ENCODE measurements at places on chromosomes 6 and 20.

GRCh38 chr6:24723270-24723669 is 4.3 kb upstream of the C6orf62 start:
- no peak for DNase-seq

GRCh38 chr6:108982154-108983113 is 112.2 kb downstream of the SESN1 start:
- DNase-seq: no peak

GRCh38 chr20:13025181-13025580 is 16.4 kb downstream of the SPTLC3 start:
- DNase-seq: no peak

DNA sequence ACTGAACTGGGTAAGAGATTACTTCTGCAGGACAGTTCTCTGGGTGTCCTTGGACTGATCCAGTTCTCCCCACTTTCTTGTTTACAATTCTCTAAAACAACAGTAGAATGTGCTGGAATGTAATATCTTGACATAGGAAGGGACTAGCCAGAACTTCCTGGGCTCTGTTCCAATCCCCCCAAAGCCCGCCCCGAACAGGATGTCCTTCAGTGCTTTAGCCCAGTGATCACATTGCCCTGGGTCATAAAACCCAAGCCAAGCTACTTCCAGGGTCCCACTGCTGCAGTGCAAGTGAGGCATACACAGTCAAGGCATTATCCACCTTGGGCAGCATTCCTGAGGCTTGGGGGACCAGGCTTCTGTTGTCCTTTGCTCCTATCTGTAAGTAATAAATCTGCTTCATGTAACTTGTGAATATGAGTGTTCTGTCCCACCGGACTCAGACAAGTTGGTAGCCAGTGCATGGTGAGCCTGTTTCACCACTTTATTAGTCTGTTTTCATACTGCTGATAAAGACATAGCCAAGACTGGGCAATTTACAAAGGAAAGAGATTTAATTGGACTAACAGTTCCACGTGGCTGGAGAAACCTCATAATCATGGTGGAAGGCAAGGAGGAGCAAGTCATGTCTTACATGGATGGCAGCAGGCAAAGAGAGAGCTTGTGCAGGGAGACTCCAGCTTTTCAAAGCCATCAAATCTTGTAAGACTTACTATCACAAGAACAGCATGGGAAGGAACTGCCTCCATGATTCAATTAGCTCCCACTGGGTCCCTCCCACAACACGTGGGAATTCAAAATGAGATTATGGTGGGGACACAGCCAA is 23.5 kb downstream of the FITM2 start:
- DNase-seq: no peak

DNA sequence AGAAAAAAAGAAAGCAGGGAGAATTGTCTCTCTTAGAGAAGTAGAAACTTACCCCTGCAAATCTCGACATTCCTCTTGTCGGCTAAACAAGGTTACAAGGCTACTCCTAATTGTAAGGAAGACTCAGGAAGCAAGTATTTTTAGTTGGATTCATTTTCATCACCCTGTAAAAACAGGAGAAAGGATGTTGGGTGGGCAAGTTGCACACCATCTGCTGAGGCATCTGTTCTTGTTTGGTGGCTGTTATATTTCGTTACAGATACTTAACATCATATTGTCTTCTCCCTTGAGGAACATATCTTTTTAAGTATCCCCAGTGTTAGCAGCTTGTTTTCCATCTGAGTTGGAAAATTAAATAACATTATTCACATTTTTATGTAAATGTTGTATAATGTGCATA is 187.5 kb downstream of the PLCB4 start:
- DNase-seq: no peak

- no peak for DNase-seq
Observed at GRCh38 chr6:5457041-5457440, 195.7 kb downstream of the FARS2 start.

DNA sequence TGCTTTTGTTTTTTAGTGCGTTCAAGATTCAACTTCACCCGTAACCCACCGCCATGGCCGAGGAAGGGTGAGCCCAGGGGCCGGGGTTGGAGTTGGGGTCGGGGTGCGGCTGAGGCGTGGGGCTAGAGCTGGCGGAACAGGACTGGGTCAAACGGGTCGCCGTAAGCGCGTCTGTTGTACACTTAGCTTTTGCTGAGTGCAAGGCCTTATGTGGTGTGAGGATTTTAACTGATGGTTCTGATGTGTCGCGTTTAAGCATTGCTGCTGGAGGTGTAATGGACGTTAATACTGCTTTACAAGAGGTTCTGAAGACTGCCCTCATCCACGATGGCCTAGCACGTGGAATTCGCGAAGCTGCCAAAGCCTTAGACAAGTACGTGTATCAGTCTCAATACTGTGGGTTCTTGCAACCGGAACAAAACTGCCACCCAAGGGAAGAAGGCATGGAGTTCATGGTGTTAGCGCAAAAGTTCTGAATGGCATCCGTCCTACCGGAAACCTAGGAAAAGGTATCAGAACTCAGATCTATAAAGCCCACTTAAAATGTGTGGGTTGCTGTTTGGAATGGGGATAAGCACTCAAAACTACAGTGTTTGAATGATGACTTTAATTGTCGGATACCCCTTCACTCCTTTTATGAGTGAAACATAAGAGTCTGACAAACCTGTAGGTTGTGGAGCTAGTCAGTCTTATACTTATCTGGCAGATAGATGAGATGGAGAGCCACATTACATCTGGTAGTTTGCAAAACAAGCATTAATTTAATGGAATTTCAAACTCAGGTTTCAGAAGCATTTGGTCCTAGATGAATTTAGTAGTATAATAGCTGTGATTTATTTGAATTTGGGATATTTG is 574 bp downstream of the RPS12 start:
- no peak for DNase-seq

GRCh38 chr20:6410721-6411120 is 287.9 kb upstream of the FERMT1 start:
- DNase-seq: no peak

GRCh38 chr20:18621004-18621403 is 33.1 kb downstream of the DTD1 start:
- DNase-seq: no peak

DNA sequence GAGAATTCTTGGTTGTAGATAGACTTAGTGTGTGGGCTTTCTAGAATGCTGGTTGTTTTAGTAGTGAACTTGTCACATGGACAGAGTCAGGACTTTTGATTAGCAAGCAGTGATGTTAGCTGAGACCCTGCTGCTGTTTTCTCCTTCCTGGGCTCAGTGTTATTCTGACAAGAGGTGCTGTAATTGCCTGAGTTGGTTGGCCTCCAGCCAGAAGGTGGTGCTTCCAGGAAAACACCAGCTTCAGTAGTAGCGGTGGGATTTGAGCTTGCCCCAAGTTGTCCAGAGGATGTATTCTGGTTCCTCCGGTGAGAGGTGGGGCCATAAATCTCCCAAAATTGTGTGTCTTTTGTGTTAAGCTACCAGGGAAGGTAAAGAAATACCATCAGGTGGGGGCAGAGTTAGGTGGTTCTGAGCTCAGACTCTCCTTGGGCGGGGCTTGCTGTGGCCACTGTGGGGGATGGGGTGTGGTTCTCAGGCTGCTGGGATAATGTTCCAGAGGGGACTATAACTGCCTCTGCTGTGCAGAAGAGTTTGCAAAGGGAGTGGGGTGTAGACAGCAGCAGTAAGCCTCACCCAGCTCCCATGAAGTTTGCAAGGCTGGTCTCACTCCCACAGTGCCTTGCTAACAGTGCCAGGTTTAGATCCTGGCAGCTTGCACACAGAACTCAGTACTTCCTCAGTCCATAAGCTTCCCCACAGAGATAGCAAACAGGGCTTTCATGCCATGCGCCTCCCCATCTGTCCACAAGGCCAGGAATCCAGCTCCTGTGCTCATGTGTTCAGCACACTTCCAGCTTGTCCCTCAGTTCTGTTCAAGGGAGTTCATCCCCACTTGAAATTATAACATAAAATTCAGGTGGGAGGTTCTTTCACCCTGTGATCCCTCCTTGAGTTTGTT is 278.4 kb upstream of the PTCHD4 start:
- DNase-seq: no peak

- DNase-seq: no peak
Observed at GRCh38 chr6:1641343-1641885, 31.7 kb downstream of the FOXC1 start.

GRCh38 chr6:22888163-22888752 is 318.9 kb downstream of the HDGFL1 start:
- no peak for DNase-seq

GRCh38 chr6:119521251-119521650 is 171.7 kb upstream of the MAN1A1 start:
- no peak for DNase-seq

DNA sequence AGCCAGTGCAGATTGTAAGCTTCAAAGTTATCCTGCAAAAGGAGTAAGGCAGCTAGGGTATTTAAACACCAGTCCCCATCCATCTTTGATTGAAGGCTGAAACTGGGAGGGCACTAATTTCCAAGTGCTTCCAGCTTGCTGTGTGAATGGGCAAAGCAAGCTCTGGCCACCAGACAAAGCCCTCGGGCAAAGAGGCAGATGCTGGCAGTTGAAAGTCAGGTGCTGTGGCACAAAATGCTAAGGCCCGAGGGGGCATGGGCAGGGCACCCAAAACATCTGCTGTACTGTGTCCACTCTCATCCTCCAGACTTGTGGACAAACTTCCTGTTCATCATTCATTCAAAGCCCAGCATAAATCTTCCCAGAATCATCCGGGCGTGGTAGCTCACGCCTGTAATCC is 62.9 kb downstream of the TRMT6 start:
- no peak for DNase-seq

DNA sequence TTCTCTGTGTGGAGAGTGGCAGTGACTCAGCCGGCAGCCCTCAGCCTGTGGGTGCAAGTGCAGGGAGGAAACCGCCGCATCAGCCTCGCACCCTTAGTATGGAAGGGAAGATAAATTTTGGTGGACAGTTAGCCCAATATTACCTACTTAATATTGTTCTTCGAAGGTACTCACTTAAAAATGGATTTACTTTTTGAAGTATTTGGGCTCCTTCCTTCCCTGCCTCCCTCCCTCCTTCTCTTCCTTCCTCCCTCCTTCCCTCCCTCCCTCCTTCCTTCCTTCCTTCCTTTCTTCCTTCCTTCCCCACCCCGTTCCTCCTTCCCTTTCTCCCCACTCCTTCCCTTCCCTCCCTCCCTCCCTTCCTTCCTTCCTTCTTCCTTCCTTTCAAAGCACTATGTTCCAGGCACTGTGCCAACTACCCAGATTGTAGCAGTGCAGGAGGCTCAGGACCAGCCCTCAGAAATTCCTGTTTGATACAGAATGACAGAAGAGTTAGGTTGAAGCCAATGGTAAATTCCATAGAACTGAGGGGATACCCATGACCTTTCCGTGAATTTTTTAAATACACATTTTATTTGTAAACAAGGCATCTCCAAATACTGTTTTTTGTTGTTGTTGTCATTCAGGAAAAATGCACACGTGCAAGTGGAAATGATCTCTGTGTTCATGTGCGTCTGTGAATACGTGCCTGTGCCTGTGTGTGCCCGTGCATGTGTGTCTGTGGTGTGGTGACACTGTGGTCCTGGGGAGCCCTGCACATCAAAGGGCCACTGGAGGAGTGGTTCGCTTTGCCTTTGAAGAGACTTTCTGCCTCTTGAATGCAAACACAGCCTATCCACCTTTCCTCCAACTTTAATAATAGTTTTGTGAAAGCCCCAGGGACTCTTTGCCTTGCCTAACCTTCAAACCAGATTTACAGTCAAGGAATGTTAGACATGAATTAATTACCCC is 141.7 kb downstream of the EDN3 start:
- DNase-seq: no peak

GRCh38 chr20:56690531-56691175 is 61.5 kb downstream of the TFAP2C start:
- no peak for DNase-seq

GRCh38 chr20:19996917-19997316 is 20.2 kb upstream of the NAA20 start:
- no peak for DNase-seq

- DNase-seq: no peak
Observed at GRCh38 chr20:44186201-44186600, 787 bp downstream of the JPH2 start.

DNA sequence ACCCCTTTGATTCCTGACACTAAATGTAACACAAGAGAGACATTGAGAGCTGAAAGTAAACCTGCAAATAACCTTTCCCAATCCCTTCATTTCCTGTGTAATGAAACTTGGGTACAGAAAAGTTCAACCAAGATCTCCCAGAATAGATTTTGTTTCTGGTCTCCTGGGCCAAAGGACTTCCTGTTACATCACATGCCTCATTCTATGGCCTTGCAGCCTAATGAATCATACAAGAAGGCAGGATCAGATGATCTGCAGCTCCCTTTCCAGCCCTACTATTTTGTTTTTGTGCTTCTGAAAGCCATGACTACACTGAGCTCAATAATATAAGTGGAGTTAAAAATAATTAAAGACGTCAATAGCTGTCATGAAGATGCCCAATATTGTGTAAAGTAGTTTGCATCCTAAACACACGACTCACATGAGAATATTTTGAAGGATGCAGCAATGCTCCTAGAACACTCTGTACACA is 73.4 kb upstream of the NOX3 start:
- DNase-seq: peak; percentile 96

- no peak for DNase-seq
Observed at GRCh38 chr6:147621961-147622360, 113.5 kb downstream of the SAMD5 start.

DNA sequence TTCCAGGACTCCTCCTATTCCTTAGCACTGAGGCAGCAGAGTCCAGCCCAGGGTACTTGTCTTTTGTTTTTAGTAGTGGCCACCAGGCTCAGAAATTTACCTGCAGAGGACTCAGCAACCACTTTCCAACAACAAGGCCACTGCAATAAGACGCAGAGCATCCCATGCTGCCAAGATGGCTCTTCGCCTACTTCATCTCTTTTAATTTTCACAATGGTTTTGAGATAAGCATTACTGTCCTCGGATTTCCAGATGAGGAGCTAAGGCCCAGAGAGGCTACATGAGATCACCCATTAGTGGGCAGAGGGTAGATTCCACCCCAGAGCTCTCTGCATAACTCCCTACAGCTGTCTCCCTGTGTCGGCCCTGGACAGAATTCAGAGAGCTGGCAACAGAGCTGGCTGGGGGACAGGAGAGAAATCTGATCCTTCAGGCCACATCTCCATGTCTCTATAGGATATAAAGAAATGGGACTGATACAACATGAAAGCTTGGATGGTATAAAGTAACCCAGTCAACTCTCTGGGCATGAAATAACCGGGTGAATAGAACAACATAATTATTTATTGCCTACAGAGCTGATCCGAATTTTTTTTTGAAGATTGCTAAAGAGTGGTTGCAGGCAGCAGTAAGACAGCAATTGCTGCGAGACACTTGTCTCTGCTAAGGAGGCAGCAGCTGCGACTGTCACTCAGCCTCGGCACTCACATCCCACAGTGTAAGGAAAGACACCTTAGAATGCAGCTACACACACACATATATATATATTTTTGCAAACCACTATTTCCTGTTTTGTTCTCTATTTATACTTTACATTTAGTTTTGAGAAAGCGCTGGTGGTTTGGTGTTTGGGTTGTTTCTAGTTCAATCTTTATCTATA is 37.2 kb downstream of the SCML4 start:
- DNase-seq: no peak

DNA sequence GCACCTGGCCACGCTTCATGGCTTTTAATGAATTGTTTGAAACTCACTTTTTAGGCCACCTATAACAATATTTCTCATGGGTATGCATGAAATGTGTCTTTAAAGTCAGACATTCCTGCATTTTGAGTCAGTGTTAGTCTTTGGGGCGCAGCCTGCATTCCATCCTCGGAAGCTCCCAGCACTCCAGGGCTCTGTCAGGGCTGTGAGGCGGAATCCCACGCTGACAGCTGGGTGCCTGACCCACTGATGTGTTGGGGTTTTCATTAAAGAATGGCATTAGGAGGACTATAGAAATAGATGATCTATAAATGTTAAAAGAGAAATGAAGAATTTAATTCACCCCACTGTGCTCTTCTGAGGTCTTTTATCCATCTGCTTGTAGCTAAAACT is 16.2 kb upstream of the CLDN20 start:
- DNase-seq: peak; percentile 91
